ENCODE measurements at places on chromosomes 4 and X. TPM values are rescaled to one million over a fixed set of nuclear protein-coding genes. Genes with fewer than 3 reads are reported as not detected.

REST gene
- total RNA-seq: 74.8 TPM

- DNase-seq: no peak
- no peak overlapping the region for H3K4me3 ChIP-seq
- H3K27me3 ChIP-seq: no peaks in the 10 kb centered on the region
- no peaks in the 10 kb centered on the region for H3K36me3 ChIP-seq
- no peaks in the 10 kb centered on the region for H3K4me1 ChIP-seq
- no peak overlapping the region for H3K27ac ChIP-seq
Measured at GRCh38 chrX:30027636-30028035, 187.7 kb upstream of the MAGEB2 start.

- no peaks in the 10 kb centered on the region for H3K4me1 ChIP-seq
- no peak for DNase-seq
- no peaks in the 10 kb centered on the region for H3K27me3 ChIP-seq
- H3K27ac ChIP-seq: no peak overlapping the region
- H3K4me3 ChIP-seq: no peak overlapping the region
Measured at GRCh38 chrX:149467920-149468319, 37.2 kb downstream of the IDS start.

GRCh38 chr4:12122316-12122715 lies 693.6 kb upstream of the HS3ST1 start:
- DNase-seq: no peak
- H3K27ac ChIP-seq: no peak overlapping the region

DNA sequence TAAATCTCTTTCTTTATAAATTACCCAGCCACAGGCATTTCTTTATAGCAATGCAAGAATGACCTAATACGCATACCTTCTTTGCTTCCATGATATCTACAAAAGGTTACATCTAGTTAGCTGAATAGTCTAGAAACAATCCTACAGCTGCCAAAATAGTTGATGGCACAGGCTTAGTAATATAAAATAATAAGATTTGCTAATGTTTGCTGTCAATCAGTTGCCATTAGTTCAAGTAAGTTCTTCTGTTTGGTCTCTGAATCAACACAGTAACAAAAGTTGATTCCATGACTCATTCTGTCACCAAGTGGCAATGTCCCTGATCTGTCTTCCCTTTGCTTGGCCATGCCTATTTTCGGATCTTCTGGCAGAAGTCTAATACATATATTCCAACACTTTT lies 470.2 kb downstream of the SPRY1 start:
- H3K4me3 ChIP-seq: no peak overlapping the region
- no peaks in the 10 kb centered on the region for H3K4me1 ChIP-seq
- H3K27me3 ChIP-seq: no peaks in the 10 kb centered on the region

- H3K36me3 ChIP-seq: no peaks in the 10 kb centered on the region
- no peak overlapping the region for H3K4me3 ChIP-seq
- peaks cover 6% of the 10 kb centered on the region for H3K4me1 ChIP-seq
Measured at GRCh38 chrX:110159865-110160264, 157.0 kb downstream of the TMEM164 start.

DNA sequence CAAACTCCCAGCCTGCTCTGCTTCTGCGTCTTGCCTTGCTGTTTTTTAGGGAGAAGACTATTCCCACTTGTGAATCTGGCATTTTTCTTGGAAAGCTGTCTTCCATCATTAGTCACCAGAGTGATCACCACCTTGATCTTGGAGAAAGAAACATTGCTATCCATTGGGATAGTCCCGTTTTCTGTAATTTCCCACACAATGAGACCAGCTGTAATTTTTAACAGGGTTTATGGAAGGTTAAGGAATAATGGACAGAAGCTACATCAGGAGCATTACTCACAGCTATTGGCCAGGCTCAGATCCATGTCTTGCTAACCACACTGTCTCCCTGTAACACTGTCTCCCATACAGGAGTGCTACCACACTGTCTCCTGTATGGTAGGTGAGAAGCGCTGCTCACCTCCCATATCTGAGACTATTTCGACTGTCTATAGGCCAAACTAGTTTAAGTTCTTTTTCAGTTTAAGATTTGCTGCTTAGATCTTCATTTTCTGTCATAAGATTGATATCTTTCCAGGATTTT lies 523.0 kb downstream of the SPRY1 start:
- no peak for DNase-seq
- H3K4me1 ChIP-seq: no peaks in the 10 kb centered on the region
- H3K27me3 ChIP-seq: no peaks in the 10 kb centered on the region
- no peak overlapping the region for H3K27ac ChIP-seq
- H3K4me3 ChIP-seq: no peak overlapping the region

GRCh38 chr4:67651536-67651935 lies 49.4 kb downstream of the UBA6 start:
- peaks cover 5% of the 10 kb centered on the region for H3K36me3 ChIP-seq
- H3K27ac ChIP-seq: no peak overlapping the region
- H3K4me3 ChIP-seq: no peak overlapping the region

DNA sequence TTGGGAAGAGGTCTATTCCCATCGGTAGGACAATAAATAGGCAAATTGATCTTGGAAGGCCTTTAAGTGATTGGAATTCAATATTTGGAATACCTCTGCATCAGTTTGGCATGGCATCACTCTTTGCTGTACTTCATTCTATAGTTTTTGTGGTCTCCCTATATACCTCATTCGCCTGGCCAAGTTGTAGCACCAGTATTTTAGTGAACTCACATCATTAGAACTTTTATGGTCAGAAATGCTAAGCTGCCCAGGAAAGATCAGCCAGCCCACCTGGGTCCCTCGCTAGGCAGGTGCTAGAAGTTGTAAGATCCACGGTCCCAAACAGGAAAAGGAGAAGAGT lies 40.3 kb downstream of the ZCCHC13 start:
- no peak overlapping the region for H3K27ac ChIP-seq
- H3K36me3 ChIP-seq: no peaks in the 10 kb centered on the region
- DNase-seq: no peak
- H3K4me1 ChIP-seq: no peaks in the 10 kb centered on the region
- H3K4me3 ChIP-seq: no peak overlapping the region

Measured in astrocyte (in vitro differentiated cells and primary cell).